ENCODE measurements at places on chromosomes 13 and 19.
A peak's percentile ranks its signal among the peaks of the same experiment; 100 is the strongest.

DNA sequence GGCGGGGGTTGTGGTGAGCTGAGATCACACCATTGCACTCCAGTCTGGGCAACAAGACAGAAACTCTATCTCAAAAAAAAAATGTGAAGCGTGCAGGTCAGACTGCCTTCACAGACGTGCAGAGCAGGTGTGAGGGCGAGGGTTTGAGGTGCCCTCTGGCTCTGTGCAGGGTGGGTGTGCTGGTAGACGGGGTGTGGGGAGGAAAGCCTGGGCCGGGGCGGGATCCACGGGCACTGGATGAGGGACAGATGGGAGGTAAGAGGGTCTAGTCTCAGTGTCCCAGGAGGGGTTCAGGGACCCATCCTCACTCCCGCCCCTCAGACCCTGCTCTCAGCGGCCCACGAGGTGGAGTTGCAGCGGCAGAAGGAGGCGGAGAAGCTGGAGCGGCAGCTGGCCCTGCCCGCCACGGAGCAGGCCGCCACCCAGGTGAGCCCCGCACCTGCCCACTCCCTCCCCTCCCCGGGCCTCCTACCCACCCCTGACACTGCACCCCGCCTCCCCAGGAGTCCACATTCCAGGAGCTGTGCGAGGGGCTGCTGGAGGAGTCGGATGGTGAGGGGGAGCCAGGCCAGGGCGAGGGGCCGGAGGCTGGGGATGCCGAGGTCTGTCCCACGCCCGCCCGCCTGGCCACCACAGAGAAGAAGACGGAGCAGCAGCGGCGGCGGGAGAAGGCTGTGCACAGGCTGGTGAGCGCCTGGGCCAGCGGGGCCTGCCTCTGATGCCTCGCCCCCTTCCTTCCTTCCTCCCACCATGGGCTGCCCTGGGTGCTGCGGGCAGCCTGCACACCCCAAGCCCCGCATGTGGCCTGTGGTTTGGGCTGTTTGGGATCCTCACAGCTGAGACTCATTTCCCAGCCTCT lies 9.1 kb downstream of the NOP53 start:
- no peak for DNase-seq

DNA sequence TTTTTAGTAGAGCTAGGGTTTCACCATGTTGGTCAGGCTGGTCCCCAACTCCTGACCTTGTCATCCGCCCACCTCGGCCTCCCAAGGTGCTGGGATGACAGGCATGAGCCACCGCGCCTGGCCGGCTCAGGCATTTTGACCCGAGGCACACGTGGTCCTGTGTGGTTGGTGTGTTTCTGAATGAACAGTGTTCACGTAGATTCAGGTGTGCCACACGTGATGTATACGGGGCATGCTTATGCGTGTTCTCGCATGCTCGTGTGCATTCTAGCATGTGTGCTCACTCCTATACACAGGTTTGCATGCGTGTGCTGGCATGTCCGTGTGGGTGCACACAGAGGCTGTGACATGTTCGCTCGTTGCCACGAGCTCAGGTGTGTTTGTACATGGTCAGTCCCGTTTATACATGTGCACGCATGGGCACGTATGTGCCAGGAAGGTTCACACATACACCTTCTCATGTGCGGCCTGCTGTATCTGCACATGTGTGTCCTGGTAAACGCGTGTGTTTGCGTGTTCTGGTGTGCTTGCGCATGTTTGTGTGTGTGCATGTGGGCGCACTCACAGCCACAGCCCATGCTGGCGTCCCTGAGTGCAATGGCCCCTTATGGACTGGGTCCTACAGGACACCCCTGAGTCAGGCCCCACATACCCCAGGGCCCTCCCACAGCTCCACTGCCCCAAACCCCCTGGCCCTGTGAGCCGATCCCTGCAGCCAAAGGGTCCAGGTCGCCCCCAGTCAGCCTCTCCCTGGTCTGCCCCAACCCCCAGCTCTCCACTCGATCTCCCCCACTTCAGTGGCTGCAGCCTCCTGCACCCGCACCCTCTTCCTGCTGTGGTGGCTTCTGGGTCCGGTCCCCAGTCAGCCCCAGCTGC lies 20.6 kb upstream of the TCF3 start:
- DNase-seq: no peak

DNA sequence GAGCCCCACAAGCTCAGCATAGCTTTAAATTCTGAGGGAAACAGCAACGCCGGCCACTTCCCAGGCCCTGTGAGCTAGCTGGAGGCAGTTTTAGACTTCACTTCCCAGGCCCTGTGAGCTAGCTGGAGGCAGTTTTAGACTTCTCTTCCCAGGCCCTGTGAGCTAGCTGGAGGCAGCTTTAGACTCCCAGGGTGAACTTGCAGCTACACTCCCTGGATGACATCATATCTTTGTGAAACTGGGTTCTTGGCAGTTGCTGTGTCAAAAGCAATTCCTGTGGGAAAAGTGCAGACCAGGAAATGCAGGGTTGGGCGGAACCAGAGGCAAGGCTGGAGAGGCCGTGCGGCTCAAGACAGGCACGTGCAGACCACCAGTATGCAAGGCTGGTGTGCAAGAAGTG lies 12.7 kb downstream of the SOX1 start:
- no peak for DNase-seq

DNA sequence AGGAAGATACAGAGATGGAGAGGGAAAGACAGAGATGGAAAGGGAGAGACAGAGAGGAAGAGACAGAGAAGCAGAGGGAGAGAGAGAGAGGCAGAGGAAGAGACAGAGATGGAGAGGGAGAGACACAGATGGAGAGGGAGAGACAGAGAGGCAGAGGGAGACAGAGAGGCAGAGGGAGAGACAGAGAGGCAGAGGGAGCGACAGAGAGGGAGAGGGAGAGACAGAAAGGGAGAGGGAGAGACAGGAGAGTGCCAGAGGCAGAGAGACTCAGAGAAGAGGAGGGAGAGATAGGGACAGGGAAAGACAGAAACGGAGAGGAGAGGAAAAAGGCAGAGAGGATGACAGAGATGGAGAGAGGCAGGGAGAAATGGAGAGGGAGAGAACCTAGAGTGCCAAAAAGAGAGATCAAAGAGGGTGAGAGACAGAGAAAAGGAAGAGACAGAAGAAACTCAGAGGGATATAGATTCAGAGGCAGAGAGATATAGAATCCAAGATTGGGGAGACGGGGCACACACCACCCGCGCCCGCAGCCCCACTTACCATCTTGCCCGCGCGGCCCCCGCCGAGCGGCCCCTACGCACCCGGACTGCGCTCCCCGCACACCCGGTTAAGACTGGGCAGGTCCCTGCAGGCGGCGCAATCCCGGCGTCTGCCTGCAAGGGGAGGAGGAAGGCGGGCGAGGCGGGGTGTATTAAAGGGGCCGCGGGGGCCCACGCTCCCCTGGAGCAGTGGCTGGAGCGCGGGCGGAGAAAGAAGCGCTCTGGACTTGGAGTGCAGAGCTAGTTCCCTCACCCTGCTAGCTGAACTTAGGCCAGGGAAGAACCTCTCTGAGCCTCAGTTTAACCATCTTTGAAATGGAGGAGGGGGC lies 10.7 kb downstream of the TM6SF2 start:
- DNase-seq: no peak

GRCh38 chr13:109976206-109976997 lies 190.0 kb upstream of the IRS2 start:
- no peak for DNase-seq

DNA sequence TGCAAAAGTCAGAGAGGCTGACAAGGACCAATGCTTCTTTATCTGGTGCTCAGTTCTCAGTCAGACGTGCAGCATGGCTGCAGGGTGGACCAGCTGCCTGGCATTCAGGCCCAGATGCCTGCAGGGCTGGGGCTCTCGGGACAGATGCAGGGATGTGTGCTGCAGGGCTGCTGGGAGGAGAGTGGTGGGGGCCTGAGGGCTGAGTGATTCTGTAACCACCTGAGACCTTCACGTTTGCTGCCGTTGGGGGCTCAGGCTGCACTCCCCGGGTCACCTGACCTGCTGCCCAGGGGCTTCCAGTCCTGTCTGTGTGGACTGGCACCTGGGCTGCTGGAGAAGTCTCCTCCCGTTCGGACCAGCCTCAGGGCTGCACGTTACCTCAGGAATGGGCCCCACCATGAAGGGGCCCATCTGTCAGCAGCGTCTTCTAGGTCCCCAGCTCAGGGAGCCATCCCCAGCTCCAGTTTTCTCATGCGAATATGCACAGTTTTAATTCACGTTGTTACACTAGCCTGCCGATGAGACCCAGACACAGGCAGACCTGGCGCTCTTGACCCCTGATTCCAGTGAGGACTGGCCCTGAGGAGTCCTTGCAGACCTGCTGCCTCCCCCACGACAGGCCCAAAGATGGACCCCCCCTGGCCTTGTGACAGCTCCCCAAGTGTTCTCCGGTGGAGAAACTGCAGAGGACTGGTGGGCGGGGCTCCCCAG lies 16.9 kb downstream of the KCTD15 start:
- DNase-seq: no peak

- no peak for DNase-seq
Measured at GRCh38 chr19:32415246-32415645, 9.7 kb downstream of the DPY19L3 start.

DNA sequence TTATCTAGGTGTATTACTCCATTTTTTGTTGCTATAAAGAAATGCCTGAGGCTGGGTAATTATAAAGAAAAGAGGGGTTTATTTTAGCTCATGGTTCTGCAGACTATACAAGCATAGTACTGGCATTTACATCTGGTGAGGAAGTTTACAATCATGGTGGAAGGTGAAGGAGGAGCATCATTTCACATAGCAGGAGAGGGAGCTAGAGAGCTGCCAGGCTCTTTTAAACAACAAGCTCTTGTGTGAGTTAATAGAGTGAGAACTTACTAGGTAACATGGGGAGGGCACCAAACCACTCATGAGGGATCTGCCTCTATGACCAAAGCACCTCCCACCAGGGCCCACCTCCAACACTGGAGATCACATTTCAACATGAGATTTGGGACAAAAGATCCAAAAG lies 221.7 kb upstream of the GPC6 start:
- DNase-seq: no peak

- DNase-seq: no peak
Measured at GRCh38 chr13:112831196-112831595, 137.8 kb upstream of the MCF2L start.

GRCh38 chr19:16470911-16471811 lies 609 bp downstream of the EPS15L1 start:
- peak; percentile 20 for DNase-seq

GRCh38 chr13:110640591-110641029 lies 25.3 kb downstream of the NAXD start:
- DNase-seq: no peak

GRCh38 chr13:76723551-76724232 lies 162.5 kb downstream of the KCTD12 start:
- DNase-seq: no peak

DNA sequence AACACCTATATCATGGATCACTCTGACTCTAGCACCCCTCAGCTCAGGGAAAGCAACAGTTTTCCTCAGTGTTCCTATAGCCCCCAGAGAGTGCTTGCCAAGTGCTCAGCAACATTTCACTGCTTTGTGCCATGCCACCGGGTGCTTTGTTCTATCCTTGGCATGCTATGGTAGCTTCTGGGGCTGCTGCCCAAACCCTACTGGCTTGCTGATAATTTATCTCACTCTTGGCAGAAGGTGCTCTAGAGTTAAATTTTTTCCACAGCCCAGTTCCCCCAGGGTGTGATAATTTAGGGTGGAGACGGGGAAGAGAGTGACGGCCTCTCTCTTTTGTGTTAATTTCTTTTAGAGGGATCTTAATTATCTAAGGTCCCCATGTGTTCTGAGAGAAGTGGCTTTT lies 12.6 kb upstream of the CSNK1A1L start:
- DNase-seq: no peak

DNA sequence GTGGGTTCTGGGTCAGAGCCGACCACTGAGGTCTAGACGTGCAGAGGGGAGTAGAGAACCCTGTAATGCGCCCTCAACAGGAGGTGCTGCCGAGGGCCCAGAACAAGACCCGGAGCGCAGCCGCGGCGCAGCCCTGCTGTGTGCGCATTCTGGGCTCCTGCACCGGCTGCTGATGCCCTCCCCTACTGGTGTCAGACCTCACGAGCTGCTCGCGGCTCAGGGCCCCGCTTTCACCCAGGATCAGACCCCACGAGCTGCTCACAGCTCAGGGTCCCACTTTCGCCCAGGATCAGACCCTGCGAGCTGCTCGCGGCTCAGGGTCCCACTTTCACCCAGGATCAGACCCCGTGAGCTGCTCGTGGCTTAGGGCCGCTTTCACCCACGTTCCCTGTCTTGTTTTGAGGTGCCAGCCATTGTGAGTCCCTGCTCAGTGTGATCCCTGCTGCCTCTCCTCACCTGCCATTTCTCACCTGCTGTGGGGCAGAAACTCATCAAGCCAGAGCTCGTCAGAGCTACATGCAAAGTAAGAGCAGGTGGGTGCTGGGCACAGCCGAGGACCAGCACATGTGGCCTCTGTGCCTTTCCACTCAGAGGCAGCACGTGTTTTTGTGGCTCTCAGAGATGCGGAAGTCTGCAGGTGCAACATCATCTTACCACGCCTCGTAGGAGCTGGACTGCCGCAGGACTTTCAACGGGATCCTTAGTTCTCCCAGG lies 47.0 kb upstream of the C13orf46 start:
- no peak for DNase-seq

DNA sequence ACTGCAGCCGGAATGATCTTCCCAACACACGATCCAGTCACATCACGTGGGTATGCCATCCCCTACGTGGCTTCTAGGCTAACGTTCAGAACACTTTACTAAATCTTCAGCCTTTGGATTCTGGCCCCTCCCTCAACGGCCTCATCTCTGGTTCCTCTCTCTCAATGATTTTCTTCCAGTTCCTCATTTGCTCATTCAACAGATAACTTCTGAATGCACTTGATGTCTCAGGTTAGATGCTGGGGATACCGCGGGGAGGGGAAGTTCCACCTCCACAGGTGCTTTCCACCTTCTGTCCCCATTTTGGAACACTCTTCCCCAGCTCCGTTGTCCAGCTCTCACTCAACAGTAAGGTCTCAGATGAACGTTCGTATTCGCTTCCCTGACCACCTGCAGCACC lies 66.1 kb downstream of the ATP7B start:
- no peak for DNase-seq

- no peak for DNase-seq
Measured at GRCh38 chr13:22757530-22758120, 423.2 kb upstream of the SGCG start.

GRCh38 chr13:95784161-95784899 lies 107.4 kb downstream of the DNAJC3 start:
- DNase-seq: no peak

GRCh38 chr19:3117716-3118115 lies 18.1 kb upstream of the GNA15 start:
- DNase-seq: no peak

GRCh38 chr13:32039056-32039455 lies 7.5 kb downstream of the FRY start:
- no peak for DNase-seq

GRCh38 chr13:50200988-50201387 lies 185.7 kb downstream of the KCNRG start:
- DNase-seq: no peak

DNA sequence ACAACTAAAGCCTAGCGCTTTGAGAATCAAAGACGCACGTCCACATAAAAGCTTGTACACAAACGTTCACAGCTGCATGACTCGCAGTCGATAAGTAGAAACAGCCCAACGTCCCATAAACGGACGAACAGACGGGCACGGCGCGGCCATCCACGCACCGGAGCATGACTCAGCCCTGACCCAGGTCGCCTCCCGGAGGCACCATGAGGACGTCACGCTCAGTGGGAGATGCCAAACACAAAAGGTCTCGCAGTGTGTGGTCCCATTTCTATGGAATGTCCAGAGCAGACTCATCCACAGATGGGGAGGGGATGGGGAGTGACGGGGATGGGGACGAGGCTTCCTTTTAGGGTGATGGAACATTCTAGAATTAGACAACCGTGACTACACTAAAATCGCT lies 9.4 kb downstream of the POLRMT start:
- DNase-seq: no peak

Measured in stimulated activated CD4-positive, alpha-beta T cell treated with anti-CD3 and anti-CD28 coated beads, Interleukin-12 subunit alpha, Interleukin-12 subunit beta, amount 100 ng/mL, for 24 hours (primary cell).